Activated gamma-delta T cell (primary cell): ENCODE measurements at places on chromosomes 13 and 19.

- no peak for DNase-seq
Measured at GRCh38 chr13:48192411-48192935, 40.5 kb upstream of the ITM2B start.

DNA sequence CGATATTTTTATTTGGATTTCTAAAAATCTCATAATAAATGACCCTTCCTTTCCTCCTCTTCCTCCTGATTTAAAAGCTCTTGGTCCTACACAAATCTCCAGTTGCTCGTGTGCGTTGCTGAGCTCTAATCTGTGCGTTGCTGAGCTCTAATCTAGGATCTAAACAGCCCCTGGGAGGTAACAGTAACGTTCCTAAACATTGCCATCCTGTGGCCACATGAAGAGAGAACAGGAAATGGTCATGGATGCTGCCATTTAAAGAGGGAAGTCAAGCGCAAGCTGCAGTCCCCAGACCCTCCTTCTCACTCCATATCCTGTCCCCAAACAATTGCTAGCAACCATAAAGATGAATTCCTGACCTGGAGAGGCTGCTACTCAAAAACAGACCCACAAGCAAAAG lies 170.8 kb downstream of the NUFIP1 start:
- DNase-seq = no peak

- no peak for DNase-seq
Measured at GRCh38 chr19:2767688-2768087, 15.4 kb downstream of the SGTA start.

DNA sequence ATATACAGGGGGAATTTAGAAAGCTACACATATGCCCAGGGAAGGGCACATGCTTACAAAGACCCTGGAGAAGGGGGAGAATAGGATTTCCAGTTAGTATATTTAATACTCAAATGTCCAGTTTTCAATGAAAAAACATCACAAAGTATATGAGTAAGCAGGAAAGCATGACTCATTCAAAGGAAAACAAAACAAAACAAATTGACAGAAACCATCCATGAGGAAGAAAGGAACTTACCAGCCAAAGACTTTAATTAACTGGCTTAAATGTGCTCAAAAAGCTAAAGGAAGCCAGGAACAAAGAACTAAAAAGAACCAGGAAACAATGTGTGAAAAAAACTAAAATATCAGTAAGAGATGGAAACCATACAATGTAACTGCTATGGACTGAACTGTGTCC lies 716.2 kb upstream of the ARGLU1 start:
- no peak for DNase-seq
